H1 (cell line): ENCODE measurements at places on chromosomes 6 and 20. TPM values are rescaled to one million over a fixed set of nuclear protein-coding genes. Genes with fewer than 3 reads are reported as not detected.

GRCh38 chr6:138977646-138978167 is 10.3 kb downstream of the REPS1 start:
- H3K4me1 ChIP-seq: peaks cover 9% of the 10 kb centered on the region; the same call in 1 of the 2 replicates
- no peaks in the 10 kb centered on the region for H3K36me3 ChIP-seq
- no peak overlapping the region for H3K4me3 ChIP-seq

DNA sequence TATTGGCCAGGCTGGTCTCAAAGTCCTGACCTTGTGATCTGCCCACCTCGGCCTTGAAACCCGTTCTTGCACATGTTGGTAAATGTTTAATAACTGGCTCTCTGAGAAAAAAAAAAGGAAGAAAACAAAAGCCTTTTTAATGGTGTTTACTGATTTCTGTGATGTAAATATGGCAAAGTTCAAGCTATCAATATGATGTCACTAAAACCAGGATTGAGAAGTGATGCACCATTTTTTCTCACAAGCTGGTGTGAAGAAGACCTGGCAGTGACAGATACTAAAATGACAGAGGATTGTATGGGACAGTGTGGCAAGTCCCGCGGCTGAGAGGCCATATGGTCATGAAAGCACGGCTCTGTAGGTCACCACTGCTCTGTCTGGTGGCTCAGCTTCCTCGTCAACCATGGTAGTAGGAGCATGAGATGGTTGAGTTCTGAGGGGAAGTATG is 196.3 kb upstream of the SUPT3H start:
- H3K4me3 ChIP-seq: no peak overlapping the region
- H3K4me1 ChIP-seq: no peaks in the 10 kb centered on the region
- no peak for DNase-seq
- H3K36me3 ChIP-seq: no peaks in the 10 kb centered on the region

- H3K27me3 ChIP-seq: no peaks in the 10 kb centered on the region
- no peak overlapping the region for H3K27ac ChIP-seq
- H3K4me1 ChIP-seq: no peaks in the 10 kb centered on the region
- DNase-seq: no peak
Measured at GRCh38 chr6:159033160-159034049, 11.4 kb downstream of the TAGAP start.

Gene SEL1L2
- total RNA-seq: not detected in 2 replicates

Gene HAO1
- total RNA-seq: not detected in 2 replicates

Gene SLC17A9
- total RNA-seq: 31.1 and 35.2 TPM in 2 replicates

Gene MYH7B
- 0.30 and 0.69 TPM in 2 replicates for total RNA-seq

Gene COX4I2
- not detected in 2 replicates for total RNA-seq

Gene DDAH2
- 53.3 and 55.5 TPM in 2 replicates for total RNA-seq
